Kidney epithelial cell (primary cell): ENCODE measurements at places on chromosomes 5 and 9.

DNA sequence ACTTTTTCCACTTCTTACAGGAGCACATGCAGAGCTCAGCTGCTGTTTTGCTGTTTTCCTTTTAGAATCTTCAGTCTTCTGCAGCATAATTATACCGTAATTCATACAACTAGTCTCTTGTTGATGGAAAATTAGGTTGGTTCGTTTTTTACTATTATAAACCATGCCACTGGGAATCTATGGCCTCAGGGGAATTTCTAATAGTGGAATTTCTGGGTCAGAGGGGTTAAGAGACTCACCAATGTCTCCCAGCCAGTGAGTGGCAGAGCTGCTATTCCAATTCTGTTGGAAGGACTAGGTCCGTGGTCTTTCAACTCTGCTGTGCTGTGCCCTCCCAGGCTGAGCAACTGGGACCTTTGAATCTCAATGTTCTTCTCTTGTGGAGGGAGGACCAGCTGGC, 282.5 kb downstream of the ZSWIM6 start:
- DNase-seq, result no peak

GRCh38 chr5:142878111-142878510, 107.9 kb downstream of the ARHGAP26 start:
- no peak for DNase-seq

GRCh38 chr5:121681229-121681855, 170.3 kb upstream of the FTMT start:
- no peak for DNase-seq

DNA sequence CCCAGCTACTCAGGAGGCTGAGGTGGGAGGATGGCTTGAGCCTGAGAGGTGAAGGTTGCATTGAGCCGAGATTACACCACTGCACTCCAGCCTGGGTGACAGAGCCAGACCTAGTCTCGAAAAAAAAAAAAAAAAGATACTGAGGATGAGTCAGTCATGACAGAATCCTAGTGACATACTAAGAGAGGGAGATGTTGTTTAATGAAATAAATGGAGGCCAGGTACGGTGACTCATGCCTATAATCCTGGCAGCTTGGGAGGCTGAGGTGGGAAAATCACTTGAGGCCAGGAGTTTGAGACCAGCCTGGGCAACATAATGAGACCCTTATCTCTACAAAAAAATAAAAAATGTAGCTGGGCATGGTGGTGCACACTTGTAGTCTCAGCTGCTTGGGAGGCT, 107.2 kb downstream of the ZFAND5 start:
- DNase-seq, result no peak

GRCh38 chr9:79408617-79409016, 163.1 kb upstream of the TLE4 start:
- DNase-seq, result peak; percentile 29

- DNase-seq, result no peak
Measured at GRCh38 chr9:126165755-126166154, 160.9 kb upstream of the MVB12B start.
